ENCODE measurements at places on chromosomes 3 and 15.

DNA sequence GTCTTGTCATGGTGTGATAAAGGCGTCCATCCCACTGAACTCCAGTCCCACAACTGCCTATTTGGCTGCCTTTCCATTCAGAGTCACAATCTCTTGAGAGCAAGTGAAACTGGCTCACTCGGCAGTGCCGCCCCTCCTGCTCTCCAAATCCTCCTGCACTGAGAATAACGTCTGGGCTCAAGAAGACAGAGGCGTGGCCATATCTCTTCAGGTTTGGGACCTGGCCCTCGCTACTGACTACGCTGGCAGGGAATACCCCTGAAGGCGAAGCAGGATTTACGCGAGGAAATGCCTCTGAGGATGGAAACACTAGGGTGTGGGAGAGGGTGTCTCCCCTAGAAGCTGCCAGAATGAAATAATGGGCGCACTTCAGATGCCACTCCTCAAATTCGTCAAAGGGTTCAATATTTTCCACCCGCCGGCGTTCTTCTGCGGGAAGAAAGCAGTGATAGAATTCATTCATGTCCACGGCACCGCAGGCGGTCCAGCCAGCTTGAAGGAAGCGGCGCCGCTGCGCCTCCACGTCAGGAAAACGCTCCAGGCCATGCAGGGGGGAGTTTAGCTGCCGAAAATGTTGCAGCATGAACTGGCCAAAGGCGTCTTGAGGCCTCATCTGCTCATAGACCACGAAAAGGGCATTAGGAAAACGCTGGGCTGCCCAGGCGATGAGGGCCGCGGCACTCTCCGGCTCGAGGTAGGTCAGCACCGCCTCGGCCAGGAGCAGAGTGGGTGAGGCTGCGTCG is 985 bp downstream of the LCMT2 start:
- DNase-seq: no peak

GRCh38 chr15:93779341-93779740 is 452.0 kb upstream of the MCTP2 start:
- DNase-seq: no peak

DNA sequence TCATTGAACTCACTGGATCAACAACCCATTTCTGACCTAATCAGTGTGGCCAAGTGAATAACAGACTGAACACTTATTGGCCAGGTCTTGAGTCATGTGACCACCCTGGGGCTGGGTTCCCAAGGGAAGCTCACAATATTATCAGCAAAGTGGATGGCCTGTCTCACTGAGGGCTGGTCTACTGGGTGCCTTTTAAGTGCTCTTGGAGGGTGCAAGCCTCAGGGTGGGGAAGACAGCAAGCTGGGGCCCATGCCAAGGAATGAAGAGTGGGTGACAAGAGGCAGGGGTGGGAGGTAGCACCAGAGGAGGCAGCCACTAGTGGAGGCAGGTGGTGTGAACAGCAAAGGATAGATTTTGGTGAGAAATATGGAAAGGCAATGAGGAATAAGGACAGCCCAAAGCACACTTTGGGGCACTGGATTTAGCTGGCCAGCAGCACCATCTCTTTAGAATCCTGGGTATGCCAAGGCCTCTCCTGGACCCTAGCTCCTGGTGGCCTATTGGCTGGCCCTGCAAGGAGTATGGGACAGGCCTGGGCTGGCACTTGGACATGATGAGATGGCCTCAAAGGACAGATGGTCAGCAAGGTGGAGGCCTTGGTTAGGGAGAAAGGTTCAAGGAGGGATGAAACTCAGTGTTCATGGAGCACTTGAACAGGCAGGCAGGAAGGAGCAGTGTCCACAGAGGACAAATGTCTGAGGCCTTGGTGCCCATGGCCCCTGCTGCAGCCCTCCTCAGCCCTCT is 34.2 kb downstream of the HMCES start:
- DNase-seq: no peak

DNA sequence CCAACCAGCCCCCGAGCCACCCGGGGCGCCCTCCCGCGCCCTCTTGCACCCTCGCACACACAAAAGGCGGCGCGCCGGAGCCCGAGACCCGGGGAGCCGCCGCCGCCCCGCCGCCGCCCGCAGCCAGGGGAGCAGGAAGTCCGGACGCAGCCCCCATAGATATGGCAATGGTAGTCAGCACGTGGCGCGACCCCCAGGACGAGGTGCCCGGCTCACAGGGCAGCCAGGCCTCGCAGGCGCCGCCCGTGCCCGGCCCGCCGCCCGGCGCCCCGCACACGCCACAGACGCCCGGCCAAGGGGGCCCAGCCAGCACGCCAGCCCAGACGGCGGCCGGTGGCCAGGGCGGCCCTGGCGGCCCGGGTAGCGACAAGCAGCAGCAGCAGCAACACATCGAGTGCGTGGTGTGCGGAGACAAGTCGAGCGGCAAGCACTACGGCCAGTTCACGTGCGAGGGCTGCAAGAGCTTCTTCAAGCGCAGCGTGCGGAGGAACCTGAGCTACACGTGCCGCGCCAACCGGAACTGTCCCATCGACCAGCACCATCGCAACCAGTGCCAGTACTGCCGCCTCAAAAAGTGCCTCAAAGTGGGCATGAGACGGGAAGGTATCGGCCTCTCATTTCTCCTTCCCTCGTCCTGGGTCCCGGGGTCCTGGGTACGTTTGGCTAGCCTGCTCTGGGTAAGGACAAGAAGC is 1.6 kb downstream of the NR2F2 start:
- DNase-seq: no peak

DNA sequence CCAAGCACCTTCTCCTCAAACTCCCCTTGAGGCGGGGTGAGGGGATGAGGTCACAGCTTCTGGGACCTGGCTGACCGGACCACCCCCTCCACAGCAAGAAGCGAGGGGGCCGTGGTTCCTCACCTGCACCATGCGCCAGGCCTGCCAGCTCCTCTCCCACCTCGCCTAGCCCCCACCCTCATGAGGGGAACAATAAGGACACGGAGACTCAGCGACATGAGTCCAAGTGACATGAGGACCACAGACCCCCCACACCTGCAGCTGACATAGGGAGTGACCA is 118.7 kb downstream of the CHSY1 start:
- DNase-seq: no peak

DNA sequence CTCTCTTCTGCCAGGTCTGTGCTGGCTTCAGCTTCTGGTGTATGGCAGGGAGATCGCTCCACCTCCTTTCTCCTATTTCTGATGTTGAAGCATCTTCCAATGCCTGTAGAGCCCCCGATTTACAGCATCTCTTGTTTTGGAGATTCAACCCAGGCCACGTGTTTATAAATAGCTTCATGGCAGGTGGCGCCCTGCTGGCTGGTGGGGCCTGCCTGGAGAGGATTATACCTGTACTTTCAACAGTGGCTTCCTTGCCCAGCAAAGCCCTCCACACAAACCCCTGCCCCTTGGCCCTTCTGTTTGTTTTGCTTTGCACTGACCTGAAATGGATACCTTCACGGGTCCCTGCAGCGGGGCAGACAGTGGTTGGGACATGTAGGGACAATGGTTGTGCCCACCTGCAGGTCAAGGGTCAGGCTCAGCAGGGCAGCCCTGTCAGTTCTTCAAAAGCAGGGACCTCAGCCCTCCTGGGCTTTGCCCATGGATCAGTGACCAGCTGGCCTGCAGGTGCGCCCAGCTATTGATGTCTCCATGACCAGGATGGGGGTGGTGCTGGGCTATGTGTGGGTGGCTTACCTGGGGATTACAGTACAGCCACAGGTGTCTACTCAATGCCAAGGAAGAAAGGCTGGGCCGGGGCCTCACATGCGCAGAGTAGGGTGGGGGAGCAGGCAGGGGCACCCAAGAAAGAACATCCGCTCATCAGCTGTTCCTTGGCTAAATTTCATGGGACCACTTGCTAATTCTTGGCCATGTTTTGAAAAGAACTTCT is 112.7 kb upstream of the PRR23C start:
- no peak for DNase-seq

Measured in GDM1 (cell line).